Left cardiac atrium (tissue), 4 donors: ENCODE measurements at places on chromosomes 2 and 18. TPM values are rescaled to one million over a fixed set of nuclear protein-coding genes. Genes with fewer than 3 reads are reported as not detected.

SOWAHC gene
- 3.9 TPM for total RNA-seq

IAH1 gene
- total RNA-seq = 60.0 TPM

KRTCAP3 gene
- total RNA-seq = not detected

TMEM37 gene
- 6.1 TPM for total RNA-seq

TRIM43 gene
- not detected for total RNA-seq

TDRD15 gene
- total RNA-seq = not detected

INO80C gene
- total RNA-seq = 22.9 TPM

ASTL gene
- not detected for total RNA-seq

ELOA2 gene
- total RNA-seq = not detected

STK16 gene
- 15.6 TPM for total RNA-seq
